ENCODE measurements at places on chromosomes 12 and 14.

DNA sequence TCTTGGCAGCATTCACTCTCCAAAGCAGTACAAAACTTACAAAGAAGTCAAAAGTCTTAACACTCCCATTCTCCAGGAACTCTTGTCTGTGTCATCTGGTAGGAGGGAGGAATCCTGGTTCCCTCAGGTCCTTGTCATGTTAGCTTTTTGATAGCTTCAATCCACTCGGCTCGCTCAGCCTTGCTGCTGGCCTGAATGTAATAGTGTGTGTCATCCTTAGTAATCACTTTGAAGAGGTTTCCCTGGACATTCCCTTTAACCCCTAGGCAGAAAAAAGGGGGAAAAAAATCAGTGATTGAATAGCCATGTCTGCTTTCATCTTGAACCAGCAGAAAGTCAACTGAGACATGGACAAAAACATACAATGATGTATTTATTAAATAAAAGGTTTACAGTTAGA, 24.8 kb downstream of the PLEK2 start:
- DNase-seq, result no peak

DNA sequence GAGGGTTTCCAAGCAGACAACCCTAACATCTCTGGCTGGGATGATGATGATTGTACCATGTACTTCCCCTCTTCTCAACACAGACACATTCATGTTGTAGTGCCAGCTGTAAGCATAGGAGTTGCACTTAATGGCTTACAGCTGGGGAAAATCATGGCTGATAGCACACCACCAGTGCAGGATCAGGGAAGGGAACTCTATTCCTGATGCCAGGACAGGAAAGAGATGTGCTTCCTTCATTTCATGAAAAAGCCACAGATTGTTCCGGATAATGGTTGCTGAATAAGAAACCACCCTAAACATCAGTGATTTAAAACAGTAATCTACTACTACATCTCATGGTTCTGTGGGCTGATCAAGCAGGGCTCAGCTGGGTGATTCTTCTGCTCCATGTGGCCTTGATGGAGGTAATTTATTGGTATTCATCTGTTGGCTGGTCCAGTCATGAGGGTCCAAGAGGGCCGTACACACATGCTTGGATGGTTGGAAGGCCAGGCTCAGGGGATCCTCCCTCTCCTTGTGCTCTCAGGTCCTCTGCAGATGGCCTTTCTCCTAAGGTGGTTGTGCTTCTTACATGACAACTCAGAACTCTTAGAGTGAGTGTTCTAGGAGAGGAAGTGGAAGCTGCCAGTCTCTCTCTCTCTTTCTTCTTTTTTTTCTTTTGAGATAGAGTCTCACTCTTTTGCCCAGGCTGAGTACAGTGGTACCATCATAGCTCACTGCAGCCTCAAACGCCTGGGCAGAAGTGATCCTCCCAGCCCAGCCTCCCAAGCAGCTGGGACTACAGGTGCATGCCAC, 16.5 kb downstream of the TRAF3 start:
- no peak for DNase-seq

DNA sequence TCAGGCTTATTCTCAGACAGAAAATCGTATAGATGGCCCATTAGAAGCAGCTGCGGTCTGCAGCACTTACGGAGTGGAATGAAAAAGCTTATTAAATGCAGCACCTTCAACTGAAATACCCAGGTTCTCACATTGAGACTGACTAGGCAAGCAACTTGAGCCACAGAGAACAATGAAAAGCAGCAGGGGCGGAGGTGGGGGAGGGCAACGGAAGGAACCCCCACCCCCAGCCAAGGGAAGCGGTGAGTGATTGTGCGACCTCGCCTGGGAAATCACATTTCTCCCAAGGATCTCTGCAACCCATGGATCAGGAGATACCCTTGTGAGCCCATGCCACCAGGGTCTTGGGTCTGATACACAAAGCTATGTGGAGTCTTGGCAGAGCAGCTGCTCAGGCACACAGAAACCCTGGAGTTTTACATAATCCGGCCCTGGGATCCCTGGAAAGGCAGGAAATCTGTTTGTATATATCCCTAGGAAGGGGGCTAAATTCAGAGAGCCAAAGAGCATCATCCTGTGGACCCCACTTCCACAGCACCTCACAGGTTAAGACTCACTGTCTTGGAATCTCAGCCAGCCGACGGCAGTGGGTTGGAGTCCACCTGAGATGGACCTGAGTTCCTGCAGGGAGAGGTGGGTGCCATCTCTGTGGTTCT, 38.1 kb downstream of the PZP start:
- DNase-seq, result no peak

GRCh38 chr14:42001431-42001830, 394.8 kb downstream of the LRFN5 start:
- DNase-seq, result no peak

DNA sequence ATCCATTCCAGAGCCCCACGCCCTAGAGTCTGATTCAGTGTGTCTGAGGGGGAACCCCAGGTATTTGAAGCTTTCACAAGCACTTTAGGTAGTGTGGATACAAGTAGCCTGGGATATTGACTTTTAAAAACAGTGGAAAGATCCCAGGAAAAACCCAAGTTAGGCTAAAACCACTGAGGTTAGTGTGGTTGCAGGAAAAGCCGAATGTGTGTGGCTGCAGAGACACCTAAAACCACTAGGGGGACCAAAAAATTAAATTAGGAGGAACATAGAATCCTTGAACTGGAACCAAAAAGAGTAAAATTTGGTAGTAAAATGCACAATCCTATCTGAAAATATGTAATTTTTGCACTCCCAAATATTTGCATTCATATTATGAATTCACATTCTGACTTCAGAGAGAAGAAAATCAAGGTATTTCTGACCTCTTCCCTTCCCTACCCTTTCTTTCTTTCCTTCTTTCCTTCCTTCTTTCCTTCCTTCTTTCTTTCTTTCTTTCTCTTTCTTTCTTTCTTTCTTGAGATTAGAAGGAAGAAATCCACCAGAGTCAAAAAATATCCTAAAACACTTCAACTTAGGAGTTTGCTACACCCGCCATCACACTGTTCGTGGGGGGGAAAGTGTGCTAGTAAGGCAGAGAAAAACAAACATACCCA, 37.8 kb downstream of the SLCO1A2 start:
- peak; percentile 17 for DNase-seq
